ENCODE measurements at places on chromosomes 3 and 15.

DNA sequence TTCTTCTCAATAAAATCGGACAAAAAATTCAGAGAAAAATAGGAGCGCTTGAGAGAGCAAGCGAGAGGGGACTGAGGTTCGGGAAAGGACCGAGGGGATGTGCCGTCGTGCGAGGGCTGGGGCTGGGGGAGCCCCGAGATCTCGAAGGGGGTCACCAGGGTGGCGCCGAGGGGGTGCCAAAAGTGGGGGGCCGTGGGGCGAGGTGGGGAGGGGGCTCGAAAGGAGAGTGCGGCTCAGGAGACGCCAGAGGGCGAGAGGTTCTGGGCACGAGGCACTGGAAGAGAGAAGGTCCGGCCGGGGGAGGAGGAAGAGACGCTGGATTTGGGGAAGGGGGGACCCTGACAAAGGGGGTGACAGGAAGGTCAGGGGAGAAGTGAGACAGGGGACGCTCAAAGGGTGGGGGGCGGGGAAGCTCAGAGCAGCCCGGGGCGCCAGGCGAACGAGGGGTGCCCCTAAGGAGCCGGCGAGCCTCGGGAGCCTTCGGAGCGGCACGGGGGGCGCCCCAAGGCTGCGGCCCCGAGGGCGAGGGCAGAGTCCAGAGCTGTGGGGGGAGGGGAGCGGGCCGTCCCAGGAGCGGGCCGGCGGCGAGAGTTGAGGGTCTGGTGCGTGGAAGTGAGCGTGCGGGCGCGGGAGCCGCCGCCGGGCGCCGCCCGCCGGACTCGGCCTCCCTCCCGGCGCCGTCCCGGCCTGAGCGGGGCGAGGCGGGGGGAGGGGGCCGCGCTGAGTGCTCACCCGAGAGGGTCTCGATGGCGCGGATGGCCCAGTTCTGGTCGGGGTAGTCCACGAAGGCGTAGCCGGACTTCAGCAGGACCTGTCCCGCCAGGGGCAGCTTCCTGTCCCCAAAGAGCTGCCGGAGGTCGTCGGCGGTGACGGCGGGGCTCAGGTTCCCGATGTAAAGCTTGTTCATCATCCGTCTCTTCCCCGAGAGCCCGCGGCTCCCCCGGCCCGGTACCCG lies 514 bp downstream of the IGF2BP2 start:
- peak; percentile 10 for DNase-seq

GRCh38 chr3:134334231-134334900 lies 39.9 kb downstream of the AMOTL2 start:
- DNase-seq = peak; percentile 82

- no peak for DNase-seq
These were observed 66.6 kb upstream of the PAQR5 start for GRCh38 chr15:69232144-69232543.

DNA sequence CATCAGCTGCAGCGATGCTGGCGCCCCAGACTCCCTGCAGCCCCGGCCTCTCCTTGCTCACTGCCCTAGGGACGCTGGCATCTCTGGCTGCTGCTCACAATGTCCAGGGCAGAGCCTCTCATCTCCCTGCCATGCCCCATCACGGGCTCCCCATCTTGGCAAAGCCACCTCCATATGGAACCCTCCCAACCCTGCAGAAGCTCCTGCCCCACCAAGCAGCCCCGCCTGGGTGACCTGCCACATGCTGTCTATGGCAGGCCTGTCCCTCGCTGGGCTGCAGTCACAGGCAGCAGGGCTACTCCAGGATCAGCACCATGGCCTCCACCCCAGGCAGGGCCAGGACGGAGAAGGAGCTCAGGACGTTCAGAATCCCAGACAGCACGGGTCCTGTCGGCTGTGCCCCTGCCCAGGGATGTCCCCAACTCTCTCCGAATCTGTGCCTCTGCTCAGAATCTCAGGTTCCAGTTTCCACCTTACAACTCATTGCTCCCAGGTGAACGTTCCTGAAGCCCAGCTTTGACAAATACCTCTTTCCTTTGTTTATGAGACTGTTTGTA lies 58.4 kb downstream of the PLXNA1 start:
- DNase-seq = no peak

- peak; percentile 24 for DNase-seq
These were observed 722 bp upstream of the ZXDC start for GRCh38 chr3:126476166-126477060.

DNA sequence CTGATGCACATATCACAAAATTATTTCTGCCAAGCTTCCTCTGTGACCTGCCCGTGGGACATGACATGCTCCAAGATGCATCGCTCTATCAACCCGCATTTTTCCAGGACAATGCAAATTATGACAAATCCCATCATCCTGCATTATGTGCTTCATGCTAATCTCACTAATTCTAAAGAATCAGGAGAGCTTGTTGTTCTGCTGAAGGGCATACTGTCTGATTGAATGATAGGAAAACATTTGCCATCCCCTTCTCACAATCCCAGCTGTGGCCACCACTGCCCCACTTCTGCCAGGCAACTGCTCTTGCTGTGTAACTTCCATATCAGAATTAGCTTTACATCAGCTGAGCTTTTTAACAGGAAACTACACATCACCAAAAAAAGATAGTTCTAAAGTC lies 203.5 kb upstream of the NANOGP8 start:
- DNase-seq = no peak

GRCh38 chr3:30488070-30488756 lies 118.2 kb upstream of the TGFBR2 start:
- no peak for DNase-seq

DNA sequence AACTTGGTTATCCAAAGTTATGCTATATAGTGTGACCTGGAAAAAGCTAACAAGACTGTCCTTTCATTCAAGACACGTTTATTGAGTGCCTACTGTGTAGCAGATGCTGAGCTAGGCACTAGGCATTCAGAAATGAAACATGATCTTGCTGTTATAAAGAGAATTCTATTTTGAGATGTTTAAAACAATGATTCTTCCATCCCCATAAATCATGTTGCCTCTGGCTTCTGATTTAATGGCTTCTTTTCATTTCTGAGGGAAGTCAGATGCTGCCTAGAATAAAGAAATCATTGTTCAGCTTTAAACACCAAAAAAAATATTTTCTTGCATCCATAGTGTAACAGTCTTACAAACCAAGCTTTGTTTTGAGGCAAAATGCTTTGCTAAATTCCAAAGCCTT lies 620.9 kb upstream of the UBE2E2 start:
- no peak for DNase-seq

GRCh38 chr3:171774521-171774920 lies 35.8 kb downstream of the PLD1 start:
- DNase-seq = no peak

GRCh38 chr3:105823149-105823867 lies 45.5 kb downstream of the CBLB start:
- DNase-seq = peak; percentile 86

DNA sequence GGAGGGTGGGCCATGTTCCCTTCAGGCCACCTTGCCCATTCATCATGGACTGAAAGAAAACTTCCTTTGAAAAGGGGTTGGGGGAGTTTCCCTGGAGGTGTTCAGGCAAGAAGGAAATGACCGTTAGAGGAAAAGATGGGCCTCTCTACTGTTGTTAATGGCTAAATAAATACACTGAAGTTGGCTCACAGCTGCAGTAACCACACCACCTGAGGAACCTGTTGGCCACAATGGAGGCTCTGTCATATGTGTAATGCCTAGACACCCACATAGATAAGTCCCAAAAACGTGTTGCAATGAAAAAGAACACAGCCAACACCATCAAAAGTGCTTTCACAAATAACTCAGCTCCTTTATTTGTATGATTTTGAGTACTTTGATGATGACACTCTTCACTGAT lies 38.2 kb upstream of the FAM3D start:
- no peak for DNase-seq

DNA sequence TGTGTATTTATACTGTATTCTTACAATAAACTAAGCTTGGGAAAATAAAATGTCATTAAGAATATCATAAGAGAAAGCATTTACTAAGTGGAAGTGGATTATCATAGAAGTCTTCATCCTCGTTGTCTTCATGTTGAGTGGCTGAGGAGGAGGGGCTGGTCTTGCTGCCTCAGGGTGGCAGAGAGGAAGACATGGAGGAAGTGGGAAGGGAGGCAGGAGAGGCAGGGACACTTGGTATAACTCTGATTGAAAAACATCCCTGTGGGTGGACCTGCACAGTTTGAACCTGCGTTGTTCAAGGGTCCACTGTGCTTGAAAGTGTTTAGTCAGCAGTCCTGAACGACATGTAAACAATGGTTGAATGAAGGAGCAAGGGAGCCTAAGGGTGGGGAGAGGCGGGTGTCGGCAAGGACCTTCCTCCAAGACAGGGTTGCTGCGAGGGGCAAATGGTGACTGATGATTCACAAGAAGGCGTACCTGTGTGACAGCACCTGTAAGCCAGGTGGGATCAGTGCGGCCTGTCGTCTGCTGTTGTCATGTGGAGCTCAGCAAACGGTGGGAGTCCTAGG lies 103.8 kb upstream of the KLF13 start:
- no peak for DNase-seq

DNA sequence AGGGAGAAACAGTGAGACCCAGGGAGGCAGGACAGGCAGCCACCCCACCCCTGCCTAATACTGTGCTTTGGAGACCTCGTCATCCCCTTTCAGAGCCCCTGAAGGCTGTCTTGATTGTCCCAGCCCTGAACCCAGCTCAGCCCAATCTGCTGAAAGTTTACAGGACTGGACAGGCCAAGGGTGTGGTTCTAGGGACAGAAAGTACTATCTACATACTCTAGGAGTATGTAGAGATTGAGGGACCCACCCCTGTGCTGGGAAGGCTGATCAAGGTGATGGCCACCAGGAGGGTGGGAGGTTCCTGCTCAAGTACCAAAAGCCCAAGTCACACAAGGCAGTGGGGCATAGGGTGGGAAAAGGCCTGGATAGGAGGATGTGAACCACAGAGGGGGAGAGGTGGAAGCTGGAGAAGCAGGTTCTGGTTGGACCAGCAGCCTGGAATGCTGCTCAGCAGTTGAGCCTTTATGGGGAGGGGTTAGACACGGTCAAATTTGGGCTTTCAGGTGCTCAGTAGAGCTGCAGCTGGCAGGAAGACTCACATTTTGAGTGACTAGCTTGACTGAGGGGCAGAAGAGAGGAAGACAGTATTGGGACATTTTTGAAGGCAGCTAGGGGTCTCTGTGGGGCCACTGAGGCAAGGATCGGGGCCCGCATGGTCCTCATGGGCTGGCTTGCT lies 6.7 kb downstream of the NBEAL2 start:
- DNase-seq = no peak

DNA sequence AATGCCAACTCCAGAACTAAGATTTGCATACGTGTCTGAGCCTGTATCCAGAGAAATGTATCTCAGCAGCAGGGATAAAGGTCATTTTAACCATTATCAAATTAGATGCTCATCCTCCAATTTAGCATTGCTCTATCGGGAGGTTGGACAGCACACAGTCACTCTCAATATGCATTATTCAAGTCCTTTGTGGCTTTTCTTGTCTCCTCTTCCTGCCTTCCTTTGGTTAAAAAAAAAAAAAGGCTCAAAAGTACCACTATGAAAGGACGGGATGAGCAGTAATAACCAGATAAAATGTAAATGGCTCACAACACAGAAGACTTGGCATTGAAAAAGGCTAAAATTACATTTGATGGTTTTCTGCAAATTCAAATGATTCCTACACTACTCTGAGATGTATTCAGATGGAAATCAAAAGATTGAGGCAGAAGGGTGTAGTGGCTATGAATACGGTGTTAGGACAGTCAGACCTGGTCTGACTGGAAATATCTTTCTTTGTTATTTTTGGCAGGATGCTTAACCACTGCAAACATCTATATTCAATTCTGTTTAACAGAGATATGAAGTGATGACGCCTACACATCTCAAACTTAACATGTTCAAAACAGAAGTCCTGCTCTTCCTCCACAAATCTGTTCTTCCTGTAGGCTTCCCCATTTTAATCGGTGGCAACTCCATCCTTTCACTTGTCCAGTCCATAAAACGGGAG lies 109.6 kb downstream of the ADAMTS9 start:
- DNase-seq = peak; percentile 23

DNA sequence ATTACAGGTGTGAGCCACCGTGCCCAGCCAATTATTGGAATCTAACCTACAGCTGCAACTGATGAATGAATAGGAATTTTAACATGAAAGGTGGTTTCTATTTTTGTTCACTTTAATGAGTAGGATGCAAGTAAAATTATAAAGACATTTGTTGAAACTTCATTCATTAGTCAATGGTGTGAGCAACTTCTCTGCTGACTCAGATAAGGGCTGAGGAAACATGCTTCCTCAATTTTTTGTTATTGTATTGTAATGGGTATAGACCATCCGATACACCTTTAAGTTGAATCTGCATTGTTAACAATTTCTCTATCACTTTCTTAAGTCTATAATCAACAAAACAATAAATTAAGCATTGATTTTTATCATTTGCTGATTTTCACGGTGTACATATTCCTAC lies 127.8 kb downstream of the STAG1 start:
- no peak for DNase-seq

DNA sequence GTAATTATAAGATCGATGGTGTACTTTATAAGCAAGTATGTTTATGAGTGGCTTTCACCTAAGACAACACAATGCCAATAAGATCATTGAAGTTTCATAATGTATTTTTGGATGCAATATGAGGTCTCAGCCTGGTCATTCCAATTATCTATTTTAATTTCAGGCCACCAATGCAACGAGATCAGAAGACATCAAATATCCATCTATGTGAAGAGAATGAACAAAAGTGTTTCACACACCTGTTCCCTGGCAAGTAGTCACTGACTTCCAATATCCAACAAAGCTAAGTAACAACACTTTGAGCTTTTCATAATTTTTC lies 53.6 kb upstream of the TMCO5A start:
- no peak for DNase-seq

Data from fibroblast of skin of scalp (primary cell).